Mucosa of gallbladder (tissue), 1 donor: ENCODE measurements at places on chromosomes 2 and 18. TPM values are rescaled to one million over a fixed set of nuclear protein-coding genes. Genes with fewer than 3 reads are reported as not detected.

- DNase-seq = no peak
Measured at GRCh38 chr18:22547807-22548561, 130.3 kb upstream of the CTAGE1 start.

ASAP2 gene
- 44.3 TPM for total RNA-seq

DNA sequence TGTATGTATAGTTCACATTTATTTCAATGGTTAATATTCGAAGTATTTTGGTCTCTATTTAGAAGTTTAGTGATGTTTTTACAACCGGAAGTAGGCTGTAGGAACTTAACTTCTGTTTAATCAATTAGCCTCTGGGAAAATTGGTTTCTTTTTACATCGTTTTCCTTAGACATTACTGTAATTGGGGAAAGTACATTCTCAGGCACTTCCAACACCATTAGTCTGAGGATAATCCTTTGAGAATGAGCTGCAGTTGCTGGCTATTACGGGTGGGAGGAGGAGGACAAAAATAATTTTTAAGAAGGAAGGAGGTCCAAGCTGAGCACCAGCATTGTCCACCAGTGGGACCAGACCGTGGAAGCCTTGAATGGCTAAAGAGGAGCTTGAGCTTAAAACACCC is 70.4 kb upstream of the ST3GAL5 start:
- DNase-seq = no peak

DNA sequence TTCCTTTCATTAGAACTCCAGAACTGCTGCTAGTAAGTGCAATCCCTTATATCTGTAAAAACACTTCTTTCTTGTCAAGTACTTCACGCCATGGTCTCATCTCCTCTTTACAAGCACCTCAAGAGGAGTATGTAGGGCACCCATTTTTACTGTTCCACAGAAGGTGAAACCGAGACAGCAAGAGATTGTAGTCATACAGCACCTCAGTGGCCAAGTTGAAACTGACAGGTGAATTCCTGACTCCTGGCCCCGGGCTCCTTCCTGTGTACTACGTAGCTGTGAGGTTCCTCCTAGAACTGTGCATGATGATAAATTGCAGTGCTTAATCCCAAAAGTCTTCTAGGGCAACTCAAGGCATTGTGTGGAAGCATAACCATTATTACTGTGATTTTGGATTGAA is 131.5 kb upstream of the MEIS1 start:
- DNase-seq = no peak

IKZF2 gene
- 12.7 TPM for total RNA-seq

DNA sequence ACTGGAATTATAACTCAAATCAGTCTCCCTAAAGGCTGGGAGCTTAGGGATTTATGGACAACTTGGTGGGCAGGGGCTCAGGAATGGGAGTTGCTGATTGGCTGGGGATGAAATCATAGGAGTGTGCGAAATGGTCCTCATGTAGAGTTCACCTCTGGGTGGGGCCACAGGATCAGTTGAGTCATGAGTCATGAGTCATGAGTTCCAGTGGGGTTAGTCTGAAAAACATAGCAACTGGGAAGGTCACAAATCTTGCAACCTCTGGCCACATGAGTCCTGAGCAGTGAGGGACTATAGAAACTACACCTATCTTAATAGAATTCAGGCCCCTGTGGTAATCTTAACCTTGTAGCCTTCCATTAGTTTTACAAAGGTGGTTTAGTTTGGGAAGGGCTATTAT is 383.3 kb downstream of the RBM43 start:
- DNase-seq = no peak

- no peak for DNase-seq
Measured at GRCh38 chr2:18297534-18298058, 262.9 kb downstream of the RDH14 start.

RBM43 gene
- 8.8 TPM for total RNA-seq

SLC16A14 gene
- 8.8 TPM for total RNA-seq

- no peak for DNase-seq
Measured at GRCh38 chr2:24080701-24081100, 3.9 kb downstream of the TP53I3 start.

DNA sequence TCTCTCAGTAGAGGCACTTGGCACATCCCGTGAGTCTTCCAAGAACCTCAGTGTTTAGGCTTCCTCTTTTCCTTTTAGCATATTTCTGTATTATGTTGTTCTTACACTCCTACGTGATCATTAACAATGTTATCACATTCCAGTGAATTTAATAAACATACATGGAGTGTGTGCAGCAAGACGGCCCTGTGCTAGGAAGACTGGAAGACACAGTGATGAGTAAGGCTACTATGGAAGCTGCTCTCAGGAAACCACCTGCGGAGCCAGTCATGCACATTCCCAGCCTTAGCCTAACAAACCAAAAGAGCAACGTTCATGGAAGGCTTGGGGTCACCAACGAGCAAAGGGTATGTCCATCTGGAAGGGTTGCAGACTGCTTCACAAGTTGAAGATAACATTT is 103.4 kb downstream of the ETAA1 start:
- no peak for DNase-seq

DNA sequence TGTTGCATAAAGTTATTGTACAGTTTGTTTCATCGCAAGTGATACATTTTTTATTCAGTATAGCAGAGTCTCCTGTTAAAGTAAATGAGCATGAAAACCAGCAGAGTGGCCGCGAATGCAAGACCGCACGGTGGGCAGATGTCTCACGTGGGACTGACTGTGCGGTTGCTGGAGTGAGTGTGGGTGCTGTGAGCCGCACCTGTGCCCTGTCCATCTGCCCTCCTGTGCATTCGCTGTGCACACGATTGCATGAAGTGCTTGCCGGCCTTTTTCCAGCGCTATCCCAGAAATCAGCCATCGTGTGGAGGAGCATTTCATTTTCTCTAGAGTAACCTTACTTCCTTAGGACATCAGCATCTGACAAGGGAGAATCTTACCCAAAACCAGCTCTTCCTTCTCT is 118.7 kb downstream of the RNF144A start:
- no peak for DNase-seq

TEX51 gene
- total RNA-seq = not detected

DNA sequence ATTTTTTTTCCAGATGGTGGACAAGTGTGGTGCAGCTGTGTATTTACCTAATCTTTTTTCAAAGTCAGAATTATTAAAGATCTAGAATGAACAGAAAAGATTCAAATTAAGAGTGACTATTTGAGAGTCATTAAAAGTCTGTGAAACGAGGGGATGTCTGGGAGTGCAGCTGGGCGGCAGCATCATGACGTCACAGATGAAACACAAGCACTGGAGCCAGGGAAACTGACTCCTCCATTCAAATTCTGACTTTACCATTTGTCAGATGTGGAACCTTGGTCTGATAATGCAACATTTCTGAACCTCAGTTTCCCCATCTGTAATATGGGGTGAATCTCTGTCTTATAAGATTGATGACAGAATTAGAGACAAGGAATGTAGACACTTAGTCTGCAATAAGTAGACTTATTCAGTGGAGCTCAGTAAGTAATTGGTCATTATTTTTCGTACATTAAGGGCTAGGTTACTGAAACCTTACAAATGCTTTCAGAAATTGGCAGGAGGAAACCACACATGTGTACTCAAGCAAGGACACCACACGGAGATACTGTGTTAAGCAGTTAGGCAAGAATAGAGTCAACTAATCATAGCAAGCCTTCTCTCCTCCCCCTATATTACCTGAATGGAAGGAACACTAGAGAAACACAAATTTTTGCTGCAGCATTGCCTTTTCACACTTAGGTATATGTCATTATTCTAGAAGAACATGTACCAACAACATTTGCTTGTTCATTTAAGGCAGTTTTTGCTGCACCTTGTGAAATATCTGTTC is 27.8 kb upstream of the CXXC1 start:
- DNase-seq = no peak

NEU2 gene
- total RNA-seq = not detected

- DNase-seq = no peak
Measured at GRCh38 chr2:175036582-175037018, 31.4 kb upstream of the CHN1 start.

- no peak for DNase-seq
Measured at GRCh38 chr2:173631127-173631460, 276.4 kb downstream of the CDCA7 start.

AMMECR1L gene
- total RNA-seq = 14.4 TPM

GRCh38 chr18:37584952-37585695 is 19.5 kb upstream of the CELF4 start:
- DNase-seq = no peak

- no peak for DNase-seq
Measured at GRCh38 chr2:239116456-239117246, 268.8 kb downstream of the TWIST2 start.

DNA sequence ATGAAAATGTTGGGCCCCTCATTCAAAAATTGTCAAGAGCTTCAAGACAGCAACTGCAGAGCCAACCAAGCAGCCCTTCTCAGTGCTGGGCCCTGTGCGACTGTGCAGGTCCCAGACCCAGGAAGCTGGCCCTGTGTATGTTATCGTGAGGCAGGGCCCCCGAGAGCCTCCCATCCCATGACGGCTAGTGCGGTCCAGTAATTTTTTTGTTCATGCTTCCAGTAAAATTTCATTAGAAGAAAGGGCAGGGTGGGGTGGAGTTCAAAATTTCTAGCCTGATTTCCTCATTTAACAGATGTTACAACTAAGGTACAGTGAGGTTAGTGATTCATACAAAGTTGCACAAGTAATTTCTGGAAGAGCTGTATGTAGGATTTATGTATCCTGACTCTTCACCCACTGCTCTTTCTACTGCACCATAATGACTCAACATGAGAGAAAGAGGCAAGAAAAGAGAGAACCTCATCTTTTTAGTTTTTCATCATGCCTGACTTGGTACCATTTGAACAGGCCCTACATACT is 105.5 kb downstream of the ZEB2 start:
- DNase-seq = no peak

ACTG2 gene
- 2,669 TPM for total RNA-seq

DNA sequence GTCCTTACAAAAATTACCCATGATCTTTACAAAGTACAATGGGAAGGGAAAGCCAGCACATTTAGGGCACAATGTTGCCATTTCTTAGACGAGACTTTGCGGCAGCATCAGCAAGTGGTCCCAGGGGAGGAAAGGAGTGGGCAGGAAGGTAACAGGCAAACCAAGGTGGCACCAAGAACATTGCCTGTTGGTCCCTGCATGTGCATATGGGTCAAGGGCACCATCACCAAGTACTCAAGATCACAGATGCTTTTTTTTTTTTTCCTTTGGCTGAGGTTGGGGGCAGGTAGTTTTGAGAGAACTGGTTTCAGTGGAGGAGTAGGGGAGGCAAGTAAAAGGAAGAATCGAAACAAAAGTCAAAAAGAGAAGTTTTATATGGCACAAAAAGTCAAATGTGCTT is 752 bp upstream of the CYTIP start:
- no peak for DNase-seq

DNA sequence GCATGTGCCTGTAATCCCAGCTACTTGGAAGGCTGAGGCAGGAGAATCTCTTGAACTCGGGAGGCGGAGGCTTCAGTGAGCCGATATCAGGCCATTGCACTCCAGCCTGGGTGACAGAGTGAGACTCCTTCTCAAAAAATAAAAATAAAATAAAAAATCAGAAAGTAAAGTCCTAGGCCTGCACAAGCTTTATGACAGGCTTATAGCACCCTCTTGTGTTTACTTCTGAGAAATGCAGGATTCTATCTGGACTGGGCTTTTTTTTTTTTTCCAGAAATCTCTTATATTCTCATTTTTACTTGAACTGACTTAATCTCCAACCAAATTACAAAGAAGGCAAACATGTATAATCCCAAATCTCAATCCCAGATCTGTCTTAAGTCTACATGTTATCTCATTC is 26.1 kb upstream of the REG3G start:
- no peak for DNase-seq

GRCh38 chr2:38475567-38475881 is 98.5 kb upstream of the ATL2 start:
- no peak for DNase-seq

FOXD4L1 gene
- total RNA-seq = 0.17 TPM

DNA sequence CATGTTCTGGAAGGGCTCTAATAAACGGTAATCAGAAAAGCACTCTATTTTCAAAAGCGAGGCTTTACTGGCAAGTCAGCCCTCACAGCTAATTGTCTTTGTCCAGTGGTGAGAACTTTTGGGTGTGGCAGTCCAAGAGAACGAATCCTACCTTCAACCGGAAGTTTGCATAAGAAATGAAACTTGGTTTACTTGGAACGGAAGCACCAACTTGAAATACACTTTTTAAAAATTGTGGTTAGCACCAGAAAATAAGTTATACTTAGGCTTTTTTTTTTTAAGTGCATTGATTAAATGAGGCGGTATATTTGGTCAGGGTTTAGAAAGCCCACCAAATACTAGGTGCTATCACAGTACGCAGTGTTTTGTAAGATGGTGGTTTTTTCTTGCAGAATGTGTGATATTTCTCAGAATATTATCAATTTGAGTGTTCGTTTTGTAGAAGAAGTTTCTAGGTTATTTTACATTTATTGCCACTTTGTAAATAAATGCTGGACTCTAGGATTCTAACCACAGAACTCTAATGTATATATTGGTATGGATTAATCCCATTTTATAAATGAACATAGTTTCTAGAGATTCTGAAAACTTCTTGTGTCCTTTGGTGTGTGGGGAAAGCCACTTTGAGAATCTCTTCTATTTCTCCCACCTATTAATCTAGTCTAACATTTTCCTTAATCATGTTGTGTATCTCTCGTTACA is 1.2 kb downstream of the MYL12A start:
- peak; percentile 45 for DNase-seq

DNA sequence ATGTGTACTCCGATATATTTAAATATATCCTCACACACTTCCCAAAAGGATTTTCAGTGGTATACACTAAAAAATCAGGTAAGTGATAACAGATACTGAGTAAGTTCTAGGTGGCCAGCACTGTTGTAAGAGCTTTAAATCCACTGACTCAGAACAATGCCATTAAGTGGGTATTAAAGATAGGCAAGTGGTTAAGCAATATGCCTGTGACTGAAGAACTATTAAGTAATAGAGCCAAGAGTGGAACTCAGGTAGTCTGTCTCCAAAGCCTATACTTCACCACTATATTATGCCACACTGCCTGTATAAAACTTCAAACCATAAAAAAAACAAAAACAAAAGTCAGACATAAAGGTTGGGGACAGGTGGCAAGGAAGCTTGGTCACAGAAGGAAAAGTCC is 37.2 kb downstream of the THUMPD2 start:
- DNase-seq = no peak

DNA sequence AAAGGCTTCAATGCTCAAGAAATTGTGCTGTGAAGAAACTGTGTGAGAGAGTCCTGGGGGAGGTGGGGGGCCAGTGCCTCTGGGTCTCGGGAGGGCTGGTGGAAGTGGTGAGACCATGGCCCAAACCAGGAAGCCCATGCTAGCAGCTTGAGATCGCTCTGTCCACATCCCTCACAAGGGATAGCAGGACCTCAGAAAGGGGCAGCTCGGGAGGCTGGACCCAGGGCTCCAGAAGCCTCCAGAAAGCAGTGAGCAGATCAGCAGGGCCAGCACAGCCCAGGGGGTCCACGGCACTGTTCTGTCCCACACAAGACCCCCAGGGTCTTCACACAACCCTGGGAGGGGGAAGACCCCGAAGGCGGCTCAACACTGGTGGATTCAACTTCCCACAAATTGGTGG is 24.1 kb downstream of the ST8SIA5 start:
- no peak for DNase-seq

- DNase-seq = peak; percentile 97
Measured at GRCh38 chr18:11980494-11981191, 664 bp upstream of the IMPA2 start.

FZD7 gene
- 10.4 TPM for total RNA-seq
